RKO (cell line): ENCODE measurements at places on chromosomes 16 and 17.
A peak's percentile ranks its signal among the peaks of the same experiment; 100 is the strongest.

- DNase-seq: no peak
These were observed 25.3 kb downstream of the CTRB2 start for GRCh38 chr16:75181630-75182029.

GRCh38 chr17:557371-557770 lies 157.3 kb downstream of the VPS53 start:
- DNase-seq: no peak

- DNase-seq: no peak
These were observed 26.4 kb upstream of the NXPH3 start for GRCh38 chr17:49549311-49549605.

- no peak for DNase-seq
These were observed 10.2 kb downstream of the DEXI start for GRCh38 chr16:10931977-10932632.

DNA sequence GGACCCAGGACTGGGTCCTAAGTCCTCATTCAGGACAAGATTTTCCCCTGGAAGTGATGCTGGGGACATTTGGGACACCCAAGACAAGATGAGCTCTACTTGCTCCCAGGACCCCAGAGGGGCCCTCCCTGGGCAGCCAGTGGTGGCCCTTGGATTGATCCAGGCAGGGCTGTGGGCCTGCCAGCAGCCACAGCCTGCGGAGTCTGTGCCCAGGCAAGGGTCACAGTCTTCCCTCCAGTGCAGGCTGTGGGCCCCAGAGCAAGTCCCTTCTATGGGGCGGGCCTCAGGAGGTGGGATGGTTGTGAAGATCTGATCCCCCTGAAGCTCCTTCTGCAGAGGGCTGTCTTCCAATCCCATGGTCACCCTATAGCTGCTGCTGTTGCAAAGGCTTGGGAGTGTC lies 12.6 kb downstream of the CA7 start:
- DNase-seq: no peak

DNA sequence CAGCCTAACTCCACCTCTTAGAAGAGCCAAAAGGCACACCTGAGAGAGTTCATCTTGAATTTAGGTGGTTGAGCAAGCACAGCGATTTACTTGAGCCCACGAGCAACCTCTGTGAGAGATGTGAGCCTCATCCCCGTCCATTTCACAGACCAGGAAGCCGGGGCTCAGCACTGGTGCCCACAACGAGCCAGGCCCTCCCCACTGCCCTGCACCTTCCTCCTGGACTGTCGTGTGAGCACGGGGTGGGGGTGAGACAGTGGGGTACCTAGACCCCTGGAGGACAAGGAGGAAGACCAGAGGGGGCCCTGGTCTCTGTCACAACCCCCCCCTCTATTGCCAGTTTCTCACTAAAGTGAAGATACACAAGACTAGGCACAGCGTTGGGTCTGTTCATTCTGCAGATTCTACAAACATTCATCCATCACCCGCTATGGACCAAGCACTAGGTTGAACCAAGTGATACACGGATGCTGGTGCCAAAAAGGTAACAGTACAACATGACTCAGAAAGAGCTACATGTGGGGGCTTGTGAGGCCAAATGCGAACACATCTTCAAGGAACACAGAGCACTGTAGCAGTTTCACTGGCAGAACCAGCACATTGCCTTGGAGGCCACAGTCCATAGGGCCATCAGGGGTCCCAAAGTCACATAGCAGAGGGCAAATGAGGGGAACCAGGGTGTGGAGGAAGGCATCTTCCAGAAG lies 231.9 kb downstream of the PARN start:
- no peak for DNase-seq

DNA sequence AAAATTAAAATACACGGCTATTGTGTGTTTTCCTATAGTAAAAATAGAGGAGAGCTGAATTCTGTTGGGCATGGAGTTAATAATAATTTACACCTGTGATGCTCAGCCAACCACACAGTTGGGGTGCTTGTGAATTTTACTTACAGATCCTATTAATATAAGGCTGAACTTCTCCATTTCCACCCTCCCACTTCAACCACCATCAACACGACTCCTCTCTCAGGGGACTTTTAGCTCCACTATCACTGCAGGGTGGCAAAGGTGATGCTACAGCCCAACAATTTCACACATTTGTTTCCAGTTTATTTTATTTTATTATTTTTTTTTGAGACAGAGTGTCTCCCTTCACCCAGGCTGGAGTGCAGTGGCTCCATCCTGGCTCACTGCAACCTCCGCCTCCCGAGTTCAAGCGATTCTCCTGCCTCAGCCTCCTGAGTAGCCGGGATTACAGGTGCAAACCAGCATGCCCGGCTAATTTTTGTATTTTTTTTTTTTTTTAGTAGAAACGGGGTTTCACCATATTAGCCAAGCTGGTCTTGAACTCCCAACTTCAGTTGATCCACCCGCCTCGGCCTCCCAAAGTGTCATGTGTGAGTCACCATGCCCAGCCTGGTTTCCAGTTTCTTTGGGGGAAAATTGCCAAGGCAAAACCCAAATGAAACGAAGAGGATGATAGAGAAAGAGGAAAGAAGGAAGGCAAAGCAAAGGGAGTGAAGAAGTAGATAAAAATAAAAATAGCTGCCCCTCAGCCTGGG lies 57.9 kb downstream of the GNA13 start:
- no peak for DNase-seq

DNA sequence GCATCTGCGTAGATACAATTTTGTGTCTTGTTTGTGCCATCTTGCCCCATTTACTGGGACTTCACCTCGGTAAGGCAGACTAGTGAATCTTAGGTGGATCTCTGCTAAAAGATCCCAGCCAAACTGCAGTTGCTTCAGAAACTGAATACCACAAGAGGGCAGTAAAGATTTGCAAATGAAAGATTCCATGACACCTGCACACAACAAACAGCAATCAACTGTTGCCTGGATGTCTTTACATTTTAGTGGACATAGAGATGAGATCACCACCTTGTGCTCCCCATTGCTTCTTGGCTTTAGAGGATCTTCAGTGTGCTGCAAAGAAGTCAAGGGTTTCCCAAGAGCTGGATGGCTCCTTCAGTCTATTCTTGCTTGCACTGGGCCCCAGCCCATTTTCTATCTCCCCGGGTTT lies 119.2 kb upstream of the CACNG5 start:
- peak; percentile 78 for DNase-seq

DNA sequence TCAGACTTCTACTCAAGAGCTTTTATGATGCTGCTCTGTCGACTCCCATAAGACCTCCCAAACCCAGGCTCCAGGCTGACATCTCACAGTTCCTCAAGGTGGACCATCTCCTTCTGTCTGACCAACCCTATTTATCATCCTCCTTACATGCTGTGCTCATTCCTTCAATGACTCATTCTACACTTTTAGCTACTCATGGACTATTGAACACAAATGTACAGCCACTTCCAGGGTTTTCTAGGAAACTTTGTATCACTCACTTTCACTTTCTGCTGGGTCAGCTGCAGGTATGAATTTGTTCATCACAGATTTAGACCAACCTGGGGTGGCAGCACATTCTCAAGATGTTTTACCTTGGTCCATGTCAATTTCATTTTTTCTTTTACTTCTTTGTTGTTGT lies 162.4 kb upstream of the FAM20A start:
- peak; percentile 31 for DNase-seq

DNA sequence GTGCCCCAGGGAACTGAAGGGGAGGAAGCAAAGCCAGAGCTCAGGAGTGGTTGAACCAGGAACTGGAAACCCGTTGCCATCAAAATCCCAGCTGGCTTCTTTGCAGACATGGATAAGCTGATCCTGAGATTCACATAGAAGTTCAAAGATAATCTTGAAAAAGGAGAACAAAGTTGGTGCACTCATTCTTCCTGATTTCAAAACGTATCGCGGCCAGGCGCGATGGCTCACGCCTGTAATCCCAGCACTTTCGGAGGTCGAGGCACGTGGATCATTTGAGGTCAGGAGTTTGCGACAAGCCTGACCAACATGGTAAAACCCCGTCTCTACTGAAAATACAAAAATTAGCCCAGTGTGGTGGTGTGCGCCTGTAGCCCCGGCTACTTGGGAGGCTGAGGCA lies 7.1 kb downstream of the RAP1GAP2 start:
- no peak for DNase-seq

DNA sequence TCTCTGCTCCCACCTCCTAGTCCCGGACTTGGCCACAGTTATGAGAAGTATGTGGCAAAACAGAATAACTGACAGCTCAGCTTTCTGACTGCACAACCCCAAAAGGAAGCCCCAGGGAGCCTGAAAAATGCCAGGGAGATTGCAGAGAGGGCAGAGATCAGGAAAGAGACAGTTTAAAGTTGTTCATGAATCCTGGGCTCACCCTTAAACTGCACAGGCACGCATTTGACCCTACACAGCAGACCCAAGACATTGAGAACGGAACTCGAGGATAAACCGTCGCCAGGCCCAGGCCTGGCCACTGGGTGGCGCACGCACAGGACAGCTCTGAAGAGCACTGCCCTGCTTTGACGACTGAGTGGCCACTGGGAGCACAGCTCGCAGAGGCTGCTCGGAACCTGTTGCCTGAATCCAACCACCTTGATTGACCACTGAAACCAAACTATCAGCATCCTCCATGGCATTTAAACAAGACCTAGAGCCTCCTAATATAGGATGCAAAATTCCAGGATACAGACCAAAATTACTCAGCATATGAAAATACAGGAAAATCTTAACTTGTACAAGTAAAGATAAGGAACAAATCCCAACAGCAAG lies 114.0 kb downstream of the C16orf95 start:
- peak; percentile 82 for DNase-seq

DNA sequence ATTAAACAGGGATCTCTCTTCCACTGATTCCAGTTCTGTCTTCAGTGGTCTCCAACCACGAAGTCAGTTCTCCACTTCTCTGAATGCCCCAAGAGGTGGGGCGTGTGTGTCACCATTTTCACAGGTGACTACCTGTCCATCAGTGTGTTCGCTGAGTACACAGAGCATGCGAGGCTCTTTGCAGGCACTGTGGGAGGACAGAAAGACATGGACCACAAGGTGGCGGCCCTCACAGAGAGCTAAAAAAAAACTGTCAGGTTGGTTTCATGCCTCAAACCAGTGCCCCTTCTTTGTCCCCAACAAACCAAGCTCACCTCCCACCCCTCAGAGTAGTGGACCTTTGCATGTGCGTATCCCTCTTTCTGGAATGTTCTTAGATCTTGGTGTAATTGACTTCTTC lies 13.8 kb downstream of the EMP2 start:
- no peak for DNase-seq

GRCh38 chr16:8583199-8583598 lies 7.1 kb downstream of the TMEM114 start:
- peak; percentile 52 for DNase-seq

DNA sequence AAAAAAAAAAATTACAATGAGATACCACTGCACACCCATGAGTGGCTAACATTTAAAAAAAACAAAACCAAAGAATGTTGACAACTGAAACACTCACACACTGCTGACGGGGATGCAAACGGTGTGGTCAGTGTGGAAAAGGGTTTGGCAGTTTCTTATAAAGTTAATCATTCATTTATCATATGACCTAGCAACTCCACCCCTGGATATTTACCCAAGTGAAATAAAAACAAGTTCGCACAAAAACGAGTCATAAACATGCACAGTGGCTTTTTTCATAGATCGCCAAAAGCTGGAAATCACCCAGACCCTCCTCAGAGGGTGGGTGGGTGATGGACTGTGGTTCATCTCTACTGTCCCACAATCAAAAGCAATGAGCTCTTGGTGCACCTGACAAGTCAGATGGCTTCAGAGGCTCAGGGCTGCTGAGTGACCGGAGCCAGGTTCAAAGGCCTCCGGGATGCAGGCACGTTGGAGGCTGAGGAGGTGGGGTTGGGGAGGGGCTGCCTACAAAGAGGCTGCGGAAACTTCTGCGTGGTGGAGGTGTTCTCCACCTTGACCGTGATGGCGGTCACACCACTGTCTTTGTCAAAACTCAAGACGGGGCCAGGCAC lies 14.2 kb downstream of the RAB40B start:
- no peak for DNase-seq

- no peak for DNase-seq
These were observed 54.6 kb downstream of the PRKCA start for GRCh38 chr17:66357037-66357436.

- no peak for DNase-seq
These were observed 770.7 kb downstream of the CDH11 start for GRCh38 chr16:64351121-64351520.

GRCh38 chr17:79537061-79537460 lies 73.8 kb downstream of the RBFOX3 start:
- DNase-seq: no peak
